ENCODE measurements at places on chromosomes 3 and 15.

GRCh38 chr15:43187544-43188155 is 2.4 kb downstream of the CCNDBP1 start:
- peak; percentile 52 for DNase-seq

- DNase-seq = no peak
Observed at GRCh38 chr3:3646934-3647333, 152.3 kb upstream of the LRRN1 start.

DNA sequence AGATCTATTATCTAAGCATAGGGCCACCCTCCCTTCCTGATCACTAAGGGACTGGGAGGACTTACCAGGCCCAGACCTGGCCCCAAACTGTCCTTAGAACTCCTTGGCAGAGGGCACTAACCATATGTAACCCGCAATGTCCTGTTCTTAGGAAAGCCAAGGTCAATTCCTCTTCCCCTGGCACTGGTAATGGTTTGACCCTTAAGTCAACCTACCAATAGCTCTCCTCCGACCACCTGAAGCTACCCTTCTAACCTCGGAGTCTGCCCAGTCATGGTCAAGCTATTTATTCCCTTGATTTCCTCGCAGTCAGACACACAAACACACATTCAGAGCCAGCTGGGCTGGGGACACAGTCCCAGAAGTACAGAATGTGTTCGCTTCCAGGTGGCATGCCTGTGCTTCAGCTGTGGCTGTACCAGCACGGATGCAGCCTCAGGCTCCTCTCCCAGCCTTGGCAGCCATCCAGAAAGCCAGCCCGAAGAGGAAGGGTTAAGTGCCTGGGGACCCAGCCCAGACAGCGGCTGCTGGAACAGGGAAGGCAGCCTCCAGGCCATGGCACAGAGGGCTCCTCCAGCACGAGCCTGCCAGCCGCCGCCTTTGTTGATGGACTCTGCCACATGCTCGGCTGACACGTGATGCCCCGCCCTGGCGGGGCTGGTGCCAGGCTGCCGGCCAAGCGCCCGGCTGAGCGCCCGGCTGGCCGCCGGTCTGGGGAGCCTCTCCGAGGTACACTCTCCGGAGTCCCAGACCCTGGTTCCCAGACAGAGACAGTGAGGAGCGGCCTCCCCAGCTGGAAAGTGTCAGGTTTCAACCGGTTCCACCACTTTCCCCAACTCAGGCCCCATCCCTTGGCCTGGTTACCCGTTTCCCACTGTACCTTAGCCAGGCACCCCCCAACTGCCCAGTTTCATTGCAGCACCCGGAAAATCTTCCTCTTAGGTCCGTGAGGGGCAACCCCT is 5.5 kb downstream of the BMF start:
- DNase-seq = peak; percentile 77

GRCh38 chr3:129938140-129938930 is 36.2 kb upstream of the TRH start:
- no peak for DNase-seq

DNA sequence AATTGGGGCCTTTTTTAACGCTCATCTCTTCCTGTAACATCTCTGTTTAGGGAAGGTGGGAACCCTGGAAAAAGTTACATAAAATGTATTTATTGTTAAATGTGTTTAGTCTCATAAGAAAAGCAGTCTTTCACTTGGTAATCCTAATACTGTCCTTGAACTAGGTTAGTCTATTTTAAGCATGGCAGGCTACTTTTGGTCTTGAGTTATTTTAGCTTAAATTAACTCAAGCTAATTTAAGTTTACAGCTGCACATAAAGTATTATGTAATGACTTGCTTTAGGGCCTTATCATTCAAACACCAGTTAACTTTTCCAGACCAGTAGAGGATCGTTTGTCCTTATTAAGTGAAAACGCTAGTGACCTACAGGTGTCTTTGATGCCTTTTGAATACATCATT is 63.2 kb downstream of the DCUN1D1 start:
- no peak for DNase-seq

DNA sequence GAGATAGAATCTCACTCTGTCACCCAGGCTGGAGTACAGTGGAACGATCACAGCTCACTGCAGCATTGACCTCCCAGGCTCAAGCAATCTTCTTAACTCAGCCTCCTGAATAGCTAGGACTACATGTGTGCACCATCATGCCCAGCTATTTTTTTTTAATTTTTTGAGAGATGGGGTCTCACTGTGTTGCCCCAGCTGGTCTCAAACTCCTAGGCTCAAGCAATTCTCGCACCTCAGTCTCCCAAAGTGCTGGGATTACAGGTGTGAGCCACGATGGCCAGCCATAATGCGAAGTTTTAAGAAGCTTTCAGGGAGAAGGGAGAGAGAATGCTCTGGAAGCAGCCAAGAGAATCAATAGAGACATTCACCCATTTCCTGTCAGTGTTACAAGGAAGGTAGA is 42.7 kb downstream of the PRKAR2A start:
- DNase-seq = no peak
